ENCODE measurements at places on chromosomes 7 and 10. TPM values are rescaled to one million over a fixed set of nuclear protein-coding genes. Genes with fewer than 3 reads are reported as not detected.

DNA sequence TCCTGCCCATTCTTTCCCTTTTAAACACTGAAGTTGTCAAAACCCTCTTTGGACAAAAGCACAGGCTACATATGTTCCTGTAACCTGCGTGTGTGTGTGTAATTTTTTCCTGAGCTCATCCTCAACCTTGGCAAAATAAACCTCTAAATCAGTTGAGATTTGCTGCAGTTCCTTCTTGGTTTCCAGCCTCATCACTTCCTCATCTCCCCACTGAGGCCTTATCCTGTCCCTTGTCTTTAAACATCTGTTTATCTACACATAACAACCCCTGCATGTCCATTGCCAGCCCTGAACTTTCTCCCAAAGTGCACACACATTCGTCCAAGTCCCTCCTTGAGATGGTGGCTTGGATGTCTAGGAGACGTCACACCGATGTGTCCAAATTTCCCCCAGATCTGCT lies 35.5 kb downstream of the LYZL2 start:
- no peak for DNase-seq

DNA sequence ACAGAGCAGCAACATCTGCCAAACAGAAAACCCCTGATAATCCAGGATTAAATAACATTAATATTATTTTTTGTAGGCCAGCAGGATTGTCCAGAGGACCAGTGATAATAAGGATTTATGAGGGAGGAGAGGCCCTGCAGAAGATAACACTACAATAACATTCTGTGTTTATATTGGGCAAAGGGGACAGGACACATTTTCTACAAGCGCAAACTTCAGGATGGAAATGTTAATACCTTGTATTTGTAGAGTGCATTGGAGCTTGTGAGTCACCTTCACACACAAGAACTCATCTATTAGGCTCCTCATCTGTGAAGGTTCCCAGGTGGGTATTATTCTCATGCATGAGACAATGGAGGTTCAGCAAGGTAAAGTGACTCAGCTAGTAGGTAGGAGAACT lies 51.0 kb downstream of the BAMBI start:
- DNase-seq = no peak

DNA sequence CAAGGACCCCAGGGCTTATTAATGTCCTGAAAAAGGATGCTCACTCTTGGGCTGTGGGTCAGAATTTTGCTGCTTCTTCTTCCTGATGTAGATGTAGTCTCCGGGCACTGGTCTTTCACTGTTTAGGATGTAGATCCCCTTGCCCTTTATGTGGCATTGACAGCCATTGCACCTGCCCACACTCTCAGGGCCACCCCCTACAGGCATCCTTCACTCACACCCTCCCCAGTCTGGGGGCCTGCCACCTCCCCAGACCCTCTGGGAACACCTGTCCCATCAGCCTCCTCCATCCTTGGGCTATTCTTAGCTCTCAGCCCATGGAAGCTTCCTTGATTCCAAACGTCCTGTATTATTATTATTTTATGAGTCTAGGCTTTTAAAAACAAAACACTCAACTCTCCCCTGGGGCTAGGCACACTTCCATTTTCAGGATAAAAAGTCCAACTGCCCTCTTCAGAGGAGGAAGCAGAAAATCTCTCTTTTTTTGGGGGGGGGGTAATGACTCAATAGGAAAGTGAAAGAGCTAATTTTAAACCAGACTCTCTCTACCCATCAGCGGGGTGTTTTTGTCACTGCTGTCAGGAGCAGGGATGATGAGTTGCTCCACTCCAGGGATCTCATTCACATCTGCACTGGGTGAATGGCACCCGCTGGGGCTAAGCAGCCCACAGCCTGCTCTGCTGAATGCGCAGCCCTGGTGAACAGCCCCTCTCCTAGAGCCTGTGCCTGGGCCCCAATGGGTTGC lies 11.5 kb upstream of the KLRG2 start:
- peak; percentile 36 for DNase-seq

DNA sequence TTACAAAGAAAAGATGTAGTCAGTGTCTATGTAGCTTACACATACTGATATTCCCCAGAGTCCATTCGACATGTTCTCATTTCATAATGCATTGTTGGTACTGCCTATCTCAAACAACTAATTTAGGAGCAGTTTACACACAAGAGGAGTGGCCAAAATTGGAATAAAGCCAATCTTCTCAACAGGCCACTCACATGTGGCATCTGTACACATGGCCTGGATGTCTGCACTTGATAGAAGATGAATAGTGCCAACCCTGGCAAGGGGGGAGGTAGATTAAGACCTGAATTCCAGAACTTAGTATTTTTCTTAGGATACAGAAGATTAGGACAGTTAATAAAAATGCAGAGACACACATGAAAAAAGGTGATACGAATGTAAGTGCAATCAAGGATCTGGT lies 125.3 kb upstream of the STARD3NL start:
- no peak for DNase-seq

DNA sequence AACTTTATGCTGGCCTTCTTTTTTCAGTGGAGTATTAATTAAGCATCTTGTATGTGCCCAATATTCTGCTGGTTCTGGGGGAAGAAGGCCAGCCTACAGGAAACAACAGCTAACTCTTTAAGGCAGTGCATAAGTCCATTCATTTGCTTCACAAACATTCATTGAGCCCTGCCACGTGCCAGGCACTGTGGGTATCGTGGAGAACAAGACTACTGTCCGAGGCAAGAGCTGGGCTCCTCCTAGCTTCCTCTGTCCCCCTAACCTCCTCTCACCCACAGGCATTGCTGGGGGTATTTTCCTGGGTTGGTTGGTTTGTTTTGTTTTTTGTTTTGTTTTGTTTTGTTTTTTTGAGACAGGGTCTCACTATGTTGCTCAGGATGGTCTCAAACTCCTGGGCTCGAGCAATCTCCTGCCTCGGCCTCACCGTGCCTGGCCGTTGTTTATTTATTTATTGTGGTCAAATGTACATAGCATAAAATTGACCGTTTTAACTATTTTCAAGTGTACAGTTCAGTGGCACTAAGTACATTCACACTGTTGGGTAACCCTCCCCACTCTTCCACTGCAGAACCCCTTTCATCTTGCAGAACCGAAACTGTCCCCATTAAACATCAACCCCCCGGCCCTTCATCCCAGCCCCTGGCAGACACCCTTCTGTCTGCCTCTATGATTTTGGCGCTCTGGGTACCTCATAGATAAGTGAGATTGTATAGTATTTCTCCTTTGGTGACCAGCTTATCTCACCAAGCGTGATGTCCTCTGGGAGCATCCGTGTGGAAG lies 32.6 kb downstream of the CHST3 start:
- DNase-seq = no peak

DNA sequence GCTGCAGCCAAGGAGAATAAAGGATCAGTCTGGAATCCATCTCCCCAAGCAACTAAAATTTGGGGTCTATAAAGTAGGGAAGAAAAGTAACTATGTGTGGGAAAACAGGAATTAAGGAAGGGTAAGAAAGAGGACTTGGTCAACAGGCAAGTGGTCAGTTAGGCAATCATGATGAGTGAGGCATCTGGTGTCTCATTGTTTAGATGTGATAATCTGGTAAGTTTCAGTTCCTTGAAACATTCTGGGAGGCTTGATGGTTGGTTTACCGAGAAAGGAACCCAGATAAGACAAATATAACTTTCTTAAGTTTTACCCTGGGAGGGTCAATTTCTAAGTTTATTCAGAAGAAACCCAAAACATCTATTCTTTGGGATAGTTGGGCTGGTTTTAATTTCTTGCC lies 22.3 kb downstream of the HYAL4 start:
- no peak for DNase-seq

DNA sequence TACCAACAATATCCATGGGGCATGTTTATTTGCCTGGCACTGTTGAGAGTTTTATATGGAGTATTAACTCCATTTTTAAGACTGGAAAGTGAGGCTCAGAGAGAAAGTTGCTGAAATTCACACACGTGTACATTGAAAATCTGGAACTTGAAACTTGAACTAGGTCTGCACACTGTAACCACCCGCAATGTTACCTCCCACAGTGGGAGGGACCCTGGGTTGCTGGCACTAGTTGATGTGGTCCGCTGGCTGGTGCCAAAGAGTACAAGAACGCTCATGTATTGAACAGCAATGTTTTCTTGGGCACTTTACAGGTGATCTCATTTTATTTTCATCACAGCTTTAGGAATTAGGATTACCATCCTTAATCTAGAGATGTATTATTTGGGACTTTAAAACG lies 253.2 kb downstream of the INHBA start:
- DNase-seq = no peak

Gene AP3M1
- total RNA-seq = 42.2 TPM

Gene NAMPT
- total RNA-seq = 812 TPM

Gene CLDN4
- 0.72 TPM for total RNA-seq

Gene SLC16A12
- total RNA-seq = not detected

All from activated CD8-positive, alpha-beta T cell treated with anti-CD3 and anti-CD28 coated beads for 36 hours (primary cell).